Stimulated activated naive CD4-positive, alpha-beta T cell treated with Interleukin-2 at 50 U/mL for 16 hours (primary cell): ENCODE measurements at places on chromosomes 16 and 17.

- no peak for DNase-seq
These were observed 63.6 kb upstream of the KIFC3 start for GRCh38 chr16:57865746-57866528.

DNA sequence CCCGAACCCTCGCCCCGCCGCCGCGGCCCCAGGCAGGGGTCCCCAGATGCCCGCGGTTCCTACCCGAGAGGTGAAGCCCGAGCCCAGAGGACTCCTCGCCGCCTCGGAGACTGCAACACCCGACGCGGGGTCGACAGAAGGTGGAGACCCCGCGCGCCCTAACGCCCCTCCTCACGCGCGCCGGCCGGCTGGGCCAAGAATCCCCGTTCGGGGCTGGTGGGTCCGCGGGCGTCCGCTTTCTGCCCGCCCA lies 515 bp downstream of the SUMO2 start:
- no peak for DNase-seq

DNA sequence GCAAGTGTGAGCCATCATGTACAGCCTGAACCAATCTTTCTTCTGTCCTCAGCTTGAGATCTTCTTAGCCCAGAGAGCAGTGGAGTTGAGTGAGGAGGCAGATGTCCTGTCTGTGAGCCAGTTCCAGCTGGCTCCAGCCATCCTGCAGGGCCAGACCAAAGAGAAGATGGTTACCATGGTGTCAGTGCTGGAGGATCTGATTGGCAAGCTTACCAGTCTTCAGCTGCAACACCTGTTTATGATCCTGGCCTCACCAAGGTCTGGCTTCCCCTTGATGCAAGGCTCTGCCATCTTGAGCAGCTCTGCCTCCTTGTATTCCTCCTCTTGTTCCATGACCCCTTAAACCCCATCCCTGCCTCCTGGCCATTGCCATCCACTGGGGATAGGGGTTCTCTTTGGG lies 9.6 kb downstream of the CDK5RAP3 start:
- DNase-seq, result no peak

DNA sequence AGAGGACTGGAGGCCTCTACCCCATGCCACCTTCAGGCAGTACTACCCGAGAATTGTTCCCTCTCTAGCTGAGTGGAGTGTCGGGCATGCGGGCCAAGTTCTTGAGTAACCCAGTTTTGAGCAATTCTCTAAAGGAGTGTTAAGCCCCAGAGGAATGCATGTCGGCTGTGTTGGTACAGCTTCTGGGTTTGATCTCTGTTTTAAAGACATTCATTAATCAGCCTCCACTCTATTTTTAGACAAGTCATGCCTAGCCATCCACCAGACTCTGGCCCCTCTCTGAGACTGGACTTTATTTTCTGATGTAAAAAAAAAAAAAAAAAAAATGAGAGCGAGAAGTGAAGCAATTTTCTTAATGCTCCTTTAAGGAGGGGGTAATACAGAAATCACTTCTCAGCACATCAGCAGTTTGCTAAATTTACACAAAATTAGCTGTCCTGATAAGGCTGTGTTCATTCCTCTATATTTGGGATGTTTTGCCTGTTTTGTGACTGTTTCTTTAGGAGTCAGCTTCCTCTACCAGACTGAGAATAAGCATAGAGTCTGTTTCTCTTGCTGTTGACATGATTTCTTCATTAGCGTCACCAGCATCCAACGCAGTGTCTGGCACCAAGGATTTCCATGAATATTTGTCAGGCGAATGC lies 88.7 kb downstream of the AXIN2 start:
- no peak for DNase-seq

DNA sequence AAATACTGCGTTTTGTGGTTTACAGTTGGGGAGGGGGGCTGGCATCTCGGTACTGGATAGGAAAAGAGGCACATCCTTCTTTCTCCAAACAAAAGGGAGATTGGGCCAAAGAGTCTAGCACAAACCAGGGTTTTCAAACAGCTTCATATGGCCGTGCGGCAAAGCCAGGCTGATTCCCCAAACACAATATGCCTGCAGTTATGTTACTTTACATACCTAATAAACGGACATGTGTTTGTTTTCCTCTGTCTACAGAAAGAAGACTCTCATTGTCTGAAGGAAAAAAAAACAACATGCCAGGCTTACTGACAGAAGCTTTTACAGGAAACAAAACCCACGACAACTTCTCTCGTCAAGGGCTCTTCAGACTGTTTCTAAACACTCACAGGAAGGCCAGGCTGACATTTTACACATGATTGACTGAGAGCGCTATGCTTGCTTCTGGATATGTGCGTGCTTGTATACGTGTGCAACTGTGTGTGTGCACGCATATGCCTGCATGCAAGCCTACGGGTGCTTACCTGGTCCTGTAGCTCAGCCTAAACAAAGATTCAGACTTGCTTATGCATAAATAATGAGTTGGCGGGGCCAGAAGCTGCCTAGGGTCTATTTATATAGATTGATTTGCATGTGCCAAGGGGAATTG lies 461.0 kb upstream of the C16orf82 start:
- DNase-seq, result no peak

GRCh38 chr17:34840750-34841149 lies 120.5 kb downstream of the CCT6B start:
- no peak for DNase-seq

DNA sequence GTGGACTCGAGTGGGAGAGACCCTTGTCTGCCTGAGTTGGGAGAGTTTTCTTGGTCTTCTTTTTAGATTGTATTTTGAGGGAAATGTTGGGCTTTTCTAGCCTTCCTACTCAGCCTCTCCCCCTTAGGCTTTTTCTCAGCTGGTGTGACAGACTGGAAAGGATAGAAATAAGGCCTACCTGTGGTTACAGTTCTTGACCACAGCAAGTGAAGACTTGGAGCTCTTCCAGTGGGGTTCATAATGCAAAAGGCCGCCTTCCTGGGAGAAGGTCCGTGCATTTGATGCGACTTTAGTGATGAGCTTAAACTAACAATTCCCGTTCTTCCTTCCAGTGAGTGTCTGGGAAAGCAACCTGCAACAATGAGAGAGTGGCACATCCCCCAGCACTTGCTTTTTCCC lies 56.8 kb downstream of the B9D1 start:
- DNase-seq, result no peak

DNA sequence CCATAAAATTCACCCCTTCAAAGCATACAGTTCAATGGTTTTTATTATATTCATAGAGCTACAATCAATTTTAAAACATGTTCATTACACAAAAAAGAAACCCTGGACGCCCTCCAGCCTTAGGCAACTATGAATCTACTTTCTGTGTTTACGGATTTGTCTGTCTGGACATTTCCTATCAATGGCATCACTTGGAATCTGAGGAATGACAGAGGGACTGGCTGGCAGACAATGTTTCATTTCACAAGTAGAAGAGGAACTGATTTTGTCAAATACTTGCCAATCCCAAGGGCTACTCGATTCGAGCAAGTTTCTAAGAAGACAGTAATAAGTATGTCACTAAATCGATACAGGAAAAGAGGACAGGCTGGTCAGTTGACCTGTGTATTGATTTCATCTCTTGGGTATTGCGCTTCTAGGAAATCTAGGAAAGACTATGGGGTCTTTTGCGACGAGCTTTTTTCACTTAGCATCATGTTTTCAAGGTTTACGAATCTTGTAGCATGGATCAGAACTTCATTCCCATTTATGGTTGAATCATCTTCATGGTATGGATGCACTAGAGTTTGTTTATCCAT lies 56.6 kb downstream of the RGS9 start:
- DNase-seq, result no peak

DNA sequence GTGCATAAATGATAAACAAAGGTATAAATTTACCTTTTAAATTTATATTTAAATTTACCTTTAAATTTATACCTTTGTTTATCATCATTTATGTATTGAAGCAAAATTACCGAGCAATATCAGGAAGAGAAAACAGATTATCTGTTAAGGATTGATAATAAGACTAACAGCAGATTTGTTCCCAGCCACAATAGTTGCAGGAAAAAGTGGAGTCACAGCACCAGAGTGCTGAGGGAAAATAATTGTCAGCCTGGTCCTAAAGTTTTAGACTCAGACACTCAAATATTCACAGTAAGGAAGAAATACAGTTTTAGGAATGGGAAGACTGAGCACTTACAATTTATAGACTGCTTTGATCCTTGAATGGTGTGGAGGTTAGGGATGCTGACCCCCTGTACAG lies 117.2 kb downstream of the MAP2K4 start:
- no peak for DNase-seq

DNA sequence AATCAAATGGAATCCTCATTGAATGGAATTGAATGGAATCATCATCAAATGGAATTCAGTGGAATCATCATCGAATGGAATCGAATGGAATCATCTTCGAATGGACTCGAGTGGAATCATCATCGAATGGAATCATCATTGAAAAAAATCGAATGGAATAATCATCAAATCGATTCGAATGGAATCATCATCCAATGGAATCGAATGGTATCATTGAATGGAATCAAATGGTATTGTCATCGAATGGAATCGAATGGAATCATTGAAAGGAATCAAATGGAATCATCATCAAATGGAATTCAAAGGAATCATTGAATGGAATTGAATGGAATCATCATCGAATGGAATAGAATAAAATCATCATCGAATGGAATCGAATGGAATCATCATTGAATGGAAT lies 619.3 kb downstream of the TP53TG3F start:
- no peak for DNase-seq

DNA sequence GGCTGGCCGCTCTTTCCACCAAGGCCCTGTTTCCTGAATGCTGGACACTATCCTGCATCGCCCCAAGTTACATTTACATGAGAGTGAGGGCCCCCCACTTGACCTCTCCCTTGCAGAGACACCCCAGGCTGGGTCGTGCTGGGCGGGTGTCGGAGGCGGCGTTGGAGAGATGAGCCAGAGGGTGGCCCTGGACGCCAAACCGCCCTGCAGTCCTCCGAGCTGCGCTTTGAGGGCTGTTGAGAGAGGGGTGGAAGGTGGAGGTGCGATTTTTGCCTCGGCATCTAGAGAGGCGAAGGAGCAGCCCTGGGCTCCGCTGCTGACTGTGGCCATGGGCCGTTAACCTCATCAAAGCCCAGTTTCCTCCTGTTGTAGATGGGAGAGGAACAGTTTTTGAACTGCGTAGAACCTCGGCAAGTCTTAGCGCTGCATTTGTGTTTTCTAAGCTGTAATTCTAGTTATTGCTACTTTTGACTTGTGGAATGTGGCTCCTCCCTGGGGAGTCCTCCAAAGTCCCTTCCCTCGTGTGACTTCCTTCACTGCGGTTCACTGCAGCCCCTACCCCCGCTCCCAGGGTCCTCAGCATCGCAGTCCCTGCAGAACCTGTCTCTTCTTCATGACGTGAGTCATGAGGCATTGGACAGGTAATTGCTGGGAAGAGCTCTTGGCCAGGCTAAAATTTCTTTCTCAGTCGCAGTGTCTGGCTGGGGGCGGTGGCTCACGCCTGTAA lies 986 bp upstream of the ELOB start:
- peak; percentile 35 for DNase-seq

DNA sequence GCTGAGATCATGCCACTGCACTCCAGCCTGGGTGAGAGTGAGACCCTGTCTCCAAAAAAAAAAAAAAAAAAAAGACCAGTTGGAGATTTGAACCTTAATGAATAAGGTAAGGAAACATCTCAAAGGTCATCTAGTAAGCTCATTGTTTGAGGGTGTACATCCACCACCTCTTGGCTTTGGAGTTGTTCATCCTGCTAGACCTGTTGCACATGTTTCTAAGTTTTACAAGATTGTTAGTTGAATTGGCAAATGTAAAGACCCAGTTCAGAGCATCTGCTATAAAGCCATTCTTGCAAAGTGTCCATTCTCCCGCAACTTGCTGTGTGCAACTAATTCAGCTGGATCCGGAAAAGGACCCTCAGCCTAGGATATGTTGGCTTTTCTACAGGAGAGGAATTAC lies 1.5 kb downstream of the PSMD7 start:
- no peak for DNase-seq

DNA sequence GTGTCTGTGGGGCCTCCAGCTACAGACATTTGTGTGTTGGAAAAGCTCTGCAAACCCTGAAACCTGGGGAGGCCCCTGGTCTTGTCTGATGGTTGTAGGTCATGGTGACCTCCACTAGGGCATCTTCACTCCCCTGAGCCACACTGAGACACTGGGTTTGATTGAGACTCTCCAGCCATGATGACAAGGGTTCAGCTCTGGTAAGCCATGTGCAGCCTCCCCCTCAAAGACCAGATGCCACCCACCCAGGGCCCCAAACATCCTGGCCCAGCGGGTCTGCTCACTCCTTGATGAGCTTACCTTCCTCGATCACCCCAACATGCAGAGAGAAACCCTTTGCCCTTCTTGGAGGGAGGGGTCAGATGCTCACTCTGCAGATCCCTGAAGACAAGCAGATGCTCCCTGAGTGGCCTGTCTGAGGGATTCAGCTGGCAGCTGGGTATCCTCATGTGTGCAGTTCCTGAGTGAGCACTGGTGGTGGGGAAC lies 101.6 kb downstream of the METRNL start:
- DNase-seq, result no peak

- DNase-seq, result no peak
These were observed 201.4 kb upstream of the CHMP6 start for GRCh38 chr17:80790021-80790765.

GRCh38 chr17:31404028-31404949 lies 12.8 kb downstream of the RAB11FIP4 start:
- DNase-seq, result no peak

DNA sequence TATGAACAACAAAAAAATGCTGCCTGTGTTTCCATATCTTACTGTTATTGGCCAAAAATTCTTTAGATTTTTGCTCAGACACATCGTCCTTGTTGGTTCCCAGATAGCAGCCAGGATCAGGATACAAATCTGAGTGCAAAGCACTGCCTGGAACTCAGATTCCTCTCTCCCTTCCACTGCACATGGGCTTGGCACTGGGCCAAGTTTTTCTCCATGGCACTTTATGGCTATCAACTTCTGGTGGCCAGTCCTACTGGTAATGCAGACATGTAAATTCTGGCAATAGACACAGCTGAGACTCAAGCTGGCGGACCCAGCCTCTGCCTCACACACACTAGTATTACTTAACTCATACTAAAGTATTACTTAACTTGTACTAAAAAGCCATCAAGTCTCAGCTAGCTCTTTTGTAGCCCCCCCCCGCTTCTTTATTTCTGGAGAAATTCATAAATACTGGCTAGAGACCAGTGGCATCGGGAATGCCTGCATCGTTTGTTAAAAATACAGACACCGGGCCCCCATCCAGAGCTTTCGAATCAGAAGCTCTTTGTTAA lies 181.2 kb upstream of the COX10 start:
- DNase-seq, result no peak

GRCh38 chr17:79993390-79994227 lies 42.1 kb downstream of the TBC1D16 start:
- peak; percentile 22 for DNase-seq

GRCh38 chr16:86707171-86707570 lies 128.8 kb downstream of the FOXL1 start:
- DNase-seq, result no peak
